ENCODE measurements at places on chromosomes 13 and 19. TPM values are rescaled to one million over a fixed set of nuclear protein-coding genes. Genes with fewer than 3 reads are reported as not detected.

DNA sequence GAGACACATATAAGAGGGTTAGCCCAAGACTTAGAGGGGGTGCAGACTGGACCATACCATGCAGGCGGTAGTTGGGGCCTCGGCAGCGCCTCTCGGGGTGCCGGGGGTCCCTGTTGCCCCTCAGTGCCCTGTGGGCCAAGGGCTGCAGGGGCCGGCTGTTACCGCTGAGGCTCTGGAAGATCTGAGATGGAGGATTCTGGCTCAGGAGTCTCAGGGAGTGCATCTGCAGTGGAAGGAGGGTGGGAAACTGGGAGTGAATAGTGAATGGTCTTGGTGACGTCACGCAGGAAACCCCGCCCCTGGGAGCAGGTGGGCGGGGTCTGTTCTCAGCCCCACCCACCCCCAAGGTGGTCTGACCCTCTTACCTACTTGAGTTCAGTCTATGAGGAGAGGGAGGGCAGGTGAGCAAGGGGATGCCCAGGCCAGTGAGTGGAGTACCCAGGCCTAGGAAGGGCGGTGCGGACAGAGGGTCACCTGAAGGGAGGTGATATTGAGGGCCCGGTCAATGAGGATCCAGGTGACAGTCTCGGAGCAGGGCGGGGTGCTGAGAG lies 1.7 kb upstream of the DBP start:
- DNase-seq, result peak; percentile 33

Gene B3GNT8
- 0.41 TPM for total RNA-seq

DNA sequence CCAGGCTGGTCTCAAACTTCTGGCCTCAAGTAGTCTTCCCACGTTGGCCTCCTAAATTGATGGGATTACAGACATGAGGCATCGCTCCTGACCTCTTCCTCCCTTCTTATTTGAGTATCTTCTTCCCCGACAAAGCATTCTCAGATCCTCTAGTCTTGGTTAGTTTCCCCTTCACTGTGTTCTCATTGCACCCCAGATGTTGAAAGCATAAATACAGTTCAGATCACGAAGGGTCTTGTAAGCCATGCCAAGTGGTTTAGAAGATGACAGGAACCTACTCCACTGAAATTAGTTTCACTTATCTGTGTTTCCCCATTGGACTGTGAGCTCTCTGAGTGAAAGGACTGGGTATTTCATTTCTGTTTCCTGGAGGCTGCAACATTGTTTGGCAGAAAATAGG lies 100.7 kb downstream of the DGKH start:
- DNase-seq, result no peak

Gene ZNF724
- total RNA-seq, result 19.1 TPM

- no peak for DNase-seq
These were observed 8.8 kb upstream of the GPC6 start for GRCh38 chr13:93217721-93218261.

GRCh38 chr13:42355092-42355485 lies 83.1 kb downstream of the AKAP11 start:
- peak; percentile 81 for DNase-seq

Gene DMKN
- 1.1 TPM for total RNA-seq
